ENCODE measurements at places on chromosomes 4 and X.

DNA sequence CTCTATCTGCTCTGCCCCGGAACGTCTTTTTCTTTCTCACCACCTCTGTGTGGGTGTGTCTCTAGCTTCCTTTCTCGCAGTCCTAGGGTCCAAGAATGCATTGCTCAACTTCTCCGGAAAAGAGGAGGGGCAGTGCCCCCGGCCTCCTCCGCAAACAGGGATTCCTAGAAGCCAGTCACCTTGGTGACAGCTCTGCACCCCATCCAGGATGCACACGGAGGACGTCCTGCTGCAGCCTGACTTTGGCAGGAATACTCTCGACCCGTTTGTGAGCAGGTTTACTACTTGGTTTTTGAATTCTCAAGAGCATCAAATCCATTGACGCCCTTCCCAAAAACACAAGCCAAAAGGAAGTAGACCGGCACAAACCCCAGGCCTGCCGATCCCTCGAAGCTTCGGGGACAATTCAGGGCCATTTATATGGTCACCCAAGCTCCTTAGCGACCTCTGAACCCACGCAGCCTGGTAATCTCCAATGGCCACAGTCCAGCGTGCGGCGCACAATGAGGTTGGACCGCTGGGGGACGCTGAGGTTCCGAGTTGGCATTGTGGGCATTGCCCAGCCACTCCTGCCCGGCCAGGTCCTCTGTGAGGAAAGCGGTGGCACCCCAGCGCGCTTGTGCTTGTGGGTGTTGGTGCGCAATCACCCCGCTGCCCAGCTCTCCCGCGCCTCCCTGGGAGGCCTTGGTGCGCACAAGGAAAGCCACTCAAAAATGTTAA, 9.8 kb downstream of the NKX3-2 start:
- no peak for DNase-seq

DNA sequence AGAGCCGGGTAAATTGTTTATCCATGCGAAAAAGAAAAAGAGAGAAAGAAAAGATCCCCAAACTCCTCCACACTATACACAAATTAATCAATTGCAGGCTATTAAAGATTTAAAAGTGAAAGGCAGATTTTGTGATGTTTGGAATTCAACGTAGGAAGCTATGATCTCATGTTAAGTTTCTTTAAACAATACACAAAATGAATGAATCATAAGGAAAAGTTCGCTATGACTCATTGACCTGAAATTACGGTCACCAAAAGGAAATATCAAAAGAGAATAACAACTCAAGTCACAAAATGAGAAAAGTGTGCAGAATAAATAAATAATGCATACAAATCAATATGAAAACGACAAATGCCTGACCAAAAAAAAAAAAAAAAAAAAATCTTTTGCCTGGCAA, 28.6 kb downstream of the CLNK start:
- no peak for DNase-seq

- DNase-seq = no peak
These were observed 69.1 kb downstream of the PPP2R2C start for GRCh38 chr4:6403400-6403685.

DNA sequence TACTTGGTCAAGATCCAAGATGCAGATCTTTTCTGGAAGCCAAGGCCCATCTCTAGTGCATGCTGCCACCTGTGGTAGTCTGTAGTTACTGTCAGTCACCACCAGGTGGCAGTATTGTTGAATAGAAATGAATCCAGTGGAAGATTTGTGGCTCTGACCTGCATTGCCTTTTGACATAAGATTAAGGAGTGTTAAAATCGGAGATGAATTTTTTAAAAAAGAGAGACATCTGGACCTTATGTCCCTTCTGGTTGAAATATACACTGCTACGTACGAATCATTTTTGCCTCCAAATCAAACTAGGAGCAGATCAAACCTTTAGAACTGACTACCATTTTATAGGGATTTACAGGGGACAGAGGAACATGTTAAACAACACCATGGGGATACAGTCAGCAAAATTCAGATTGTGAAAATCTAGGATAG, 46.9 kb upstream of the RHOH start:
- peak; percentile 91 for DNase-seq

DNA sequence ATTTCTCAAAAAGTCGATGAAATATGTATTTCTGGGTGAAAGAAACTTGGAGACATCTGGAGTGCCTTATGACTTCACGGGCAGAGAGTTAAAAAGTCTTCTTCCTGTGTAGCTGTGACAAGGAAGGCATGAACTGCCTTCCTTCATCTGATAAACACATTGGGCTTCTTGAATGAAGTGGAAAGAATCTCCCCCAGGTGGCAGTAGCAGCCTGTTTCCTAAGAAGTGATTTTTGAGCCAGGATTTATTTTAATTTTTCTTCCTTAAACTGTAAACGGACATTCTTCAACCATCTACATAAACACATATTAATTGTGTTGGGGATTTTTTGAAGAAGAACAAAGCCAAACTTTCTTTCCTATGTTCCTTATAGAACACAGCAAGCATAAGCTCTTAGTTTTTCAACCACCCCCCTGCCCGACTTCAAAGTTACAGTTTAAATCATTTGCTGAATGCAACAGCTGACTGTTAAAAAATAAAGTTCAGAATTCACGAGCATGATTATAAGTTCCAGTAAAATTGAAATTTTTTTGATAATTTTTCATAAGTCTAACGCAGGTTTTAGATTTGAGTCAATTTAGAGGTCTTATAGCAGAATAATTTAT, 980 bp upstream of the GIMD1 start:
- DNase-seq = peak; percentile 70

DNA sequence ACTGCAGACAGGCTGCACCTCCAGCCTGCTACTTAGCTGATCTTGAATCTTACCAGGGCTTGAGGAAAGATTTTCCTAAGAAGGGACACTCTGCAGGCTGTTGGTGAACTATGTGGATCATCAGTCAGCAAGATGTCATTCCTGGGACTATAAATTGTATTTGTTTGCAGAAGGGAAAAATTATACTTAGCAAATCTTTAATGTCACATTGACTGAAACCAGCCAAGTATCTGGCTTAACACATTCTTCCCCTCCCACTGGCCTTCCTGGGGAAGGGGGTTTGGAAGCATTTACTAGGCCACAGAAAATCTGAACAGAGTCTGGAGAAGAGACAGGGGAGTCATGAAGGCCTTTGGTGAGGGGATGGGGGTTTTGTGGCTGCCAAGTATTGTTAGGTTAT, 156.7 kb upstream of the EOLA2 start:
- no peak for DNase-seq

- no peak for DNase-seq
These were observed 457.2 kb downstream of the NLGN4X start for GRCh38 chrX:5771441-5771840.

DNA sequence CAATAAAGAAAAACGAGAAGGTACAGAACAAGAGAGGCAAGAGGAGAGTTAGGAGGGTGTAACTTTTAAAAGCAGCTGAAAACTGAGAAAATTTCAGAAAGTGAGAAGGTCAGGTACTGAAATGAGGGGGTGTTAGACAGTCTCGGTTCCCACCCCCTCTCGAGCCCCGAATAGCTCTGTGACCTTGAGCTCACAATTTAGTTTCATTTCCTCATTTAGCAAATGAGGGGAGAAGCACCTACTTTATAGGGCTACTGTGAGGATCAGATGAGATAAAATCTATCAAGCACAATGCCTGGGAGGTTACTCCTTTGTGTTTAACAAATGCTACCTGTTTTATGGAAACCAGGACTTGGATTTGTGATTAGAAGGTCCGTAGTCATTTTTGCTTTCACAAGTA, 4.9 kb downstream of the UGT8 start:
- no peak for DNase-seq

DNA sequence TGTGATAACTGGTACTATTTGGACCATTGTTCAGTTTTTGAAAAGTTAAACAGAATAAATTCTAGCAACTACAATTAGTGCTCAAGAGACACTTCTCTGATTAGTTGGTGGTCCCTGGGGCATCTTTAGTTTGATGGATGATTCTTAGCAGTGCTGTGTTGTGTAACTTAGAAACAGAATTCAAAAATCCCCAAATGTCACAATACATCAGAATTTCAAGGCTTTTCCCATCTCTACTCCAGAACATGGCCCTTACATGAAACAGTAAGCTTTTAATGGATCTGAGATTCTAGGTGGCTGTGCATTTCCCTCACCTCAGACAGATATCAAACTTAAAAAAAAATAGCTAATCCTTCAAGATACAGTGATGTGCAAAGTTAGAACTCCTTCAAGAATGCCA, 104.4 kb upstream of the CXCL13 start:
- DNase-seq = no peak

GRCh38 chr4:32689518-32689917, 1969.3 kb downstream of the PCDH7 start:
- no peak for DNase-seq

DNA sequence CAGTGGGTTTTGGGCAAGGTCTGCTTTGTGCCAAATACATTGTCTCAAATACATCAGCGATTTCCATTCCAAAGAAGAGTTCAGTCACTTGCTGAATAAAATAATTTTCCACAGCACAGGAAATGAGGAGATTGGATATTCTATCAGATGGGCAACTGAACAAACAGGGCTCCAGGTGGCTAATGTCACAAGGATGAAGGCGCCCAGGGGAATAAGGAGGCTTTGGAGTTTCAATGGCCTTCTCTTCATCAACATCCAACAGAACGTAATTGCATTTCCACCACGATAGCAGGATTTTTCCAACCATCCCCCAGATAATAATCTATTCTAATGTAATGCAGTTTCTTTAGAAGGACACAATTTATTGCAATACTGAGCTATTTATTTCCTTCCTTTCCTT, 104.7 kb upstream of the KLHL13 start:
- no peak for DNase-seq

GRCh38 chrX:35847736-35848135, 49.6 kb downstream of the MAGEB16 start:
- DNase-seq = no peak

GRCh38 chr4:41538017-41538733, at the start of gene LIMCH1:
Gene LIMCH1, plus strand, starts transcription at chr4:41538157. Its CDS starts 67,839 bp downstream, at chr4:41605996.
- DNase-seq = no peak

DNA sequence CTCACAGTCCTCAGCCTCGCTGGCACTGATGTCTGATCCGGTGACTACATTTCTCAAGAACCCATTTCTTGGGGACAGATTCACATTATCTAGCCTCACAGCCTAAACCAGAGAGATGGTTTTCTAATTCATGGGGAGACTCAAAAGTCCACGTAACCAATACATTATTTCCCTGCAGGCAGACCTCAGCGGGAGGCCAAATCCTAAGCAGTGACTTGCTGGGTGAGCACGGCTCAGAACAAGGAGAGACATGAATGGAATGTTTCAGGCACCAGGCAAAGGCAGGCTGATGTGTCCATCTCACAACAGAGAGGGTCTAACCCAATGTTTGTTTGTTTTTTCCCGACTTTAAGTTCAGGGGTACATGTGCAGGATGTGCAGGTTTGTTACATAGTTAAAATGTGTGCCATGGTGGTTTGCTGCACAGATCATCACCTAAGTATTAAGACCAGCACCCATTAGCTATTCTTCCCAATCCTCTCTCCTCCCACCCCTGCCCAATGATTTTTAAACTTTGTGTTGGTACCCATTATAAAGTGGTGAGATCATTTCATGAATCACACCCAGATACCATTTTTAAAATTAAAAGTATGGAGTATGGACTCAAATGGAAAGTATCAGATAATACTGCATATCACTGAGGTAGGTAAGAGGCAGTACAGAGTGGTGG, 53.3 kb downstream of the SCD5 start:
- no peak for DNase-seq

DNA sequence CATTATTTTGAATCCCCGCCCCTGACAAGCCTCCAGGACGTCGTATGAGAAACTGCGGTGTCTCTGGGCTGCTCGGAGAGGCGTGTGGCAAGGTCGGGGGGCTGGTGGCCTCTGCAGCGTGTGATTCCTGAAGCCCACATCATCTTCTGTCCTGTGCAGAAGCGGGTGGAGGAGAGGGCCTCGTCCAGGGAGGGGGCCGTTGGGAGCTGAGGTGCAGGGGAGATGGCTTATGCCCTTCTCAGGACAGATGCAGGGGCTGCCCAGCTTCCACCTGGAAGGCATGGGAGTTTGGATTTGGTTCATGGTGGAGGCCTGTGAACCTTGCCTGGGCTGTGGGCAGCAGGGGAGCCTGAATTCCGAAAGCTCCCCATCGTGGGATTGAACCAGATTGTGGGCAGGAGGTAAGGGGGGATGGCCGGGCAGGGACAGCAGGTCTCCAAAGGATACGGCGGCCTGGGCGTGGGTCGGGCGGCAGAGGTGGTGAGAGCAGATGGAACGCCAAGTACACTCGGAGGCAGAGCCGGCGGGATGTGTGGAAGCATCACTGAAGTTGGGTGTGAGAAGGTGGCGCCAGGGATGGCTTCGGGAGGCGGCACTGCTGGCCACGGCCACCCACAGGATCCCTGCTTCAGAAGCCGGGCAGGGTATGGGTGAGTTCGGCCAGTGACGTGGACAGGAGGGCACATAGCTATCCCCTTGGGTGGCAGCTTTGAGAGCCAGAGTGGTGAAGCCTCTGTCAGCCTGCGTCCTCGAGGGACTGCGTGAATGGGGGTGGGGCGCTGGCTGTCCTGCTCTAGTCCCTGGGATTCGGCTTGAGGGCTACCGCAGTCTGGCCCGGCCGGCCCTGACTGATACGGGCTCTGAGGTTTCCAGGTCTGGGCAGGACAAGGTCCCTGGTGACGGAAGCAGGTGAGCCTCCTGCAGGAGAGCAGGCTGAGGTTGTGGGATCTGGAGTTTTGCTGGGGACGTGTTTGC, 76.3 kb upstream of the ADRA2C start:
- no peak for DNase-seq

DNA sequence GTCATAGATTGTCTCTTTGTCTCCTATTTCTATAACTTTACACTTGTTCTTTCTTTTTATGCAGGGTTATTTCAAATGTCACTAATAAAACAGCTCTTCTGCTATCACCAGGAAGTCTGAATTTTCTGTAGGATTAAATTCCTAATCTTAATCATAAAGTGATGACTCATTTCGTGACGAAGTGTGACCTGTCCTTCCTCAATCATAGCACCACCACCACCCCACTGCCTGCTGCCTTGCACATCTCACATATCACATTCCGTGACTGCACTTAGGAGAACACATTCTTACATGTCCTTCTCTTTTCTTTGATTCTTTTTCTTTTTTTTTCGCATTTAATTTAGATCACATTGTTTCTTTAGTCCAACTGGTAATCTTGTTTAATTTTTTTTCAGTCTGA, 57.7 kb upstream of the UGT2B7 start:
- no peak for DNase-seq

DNA sequence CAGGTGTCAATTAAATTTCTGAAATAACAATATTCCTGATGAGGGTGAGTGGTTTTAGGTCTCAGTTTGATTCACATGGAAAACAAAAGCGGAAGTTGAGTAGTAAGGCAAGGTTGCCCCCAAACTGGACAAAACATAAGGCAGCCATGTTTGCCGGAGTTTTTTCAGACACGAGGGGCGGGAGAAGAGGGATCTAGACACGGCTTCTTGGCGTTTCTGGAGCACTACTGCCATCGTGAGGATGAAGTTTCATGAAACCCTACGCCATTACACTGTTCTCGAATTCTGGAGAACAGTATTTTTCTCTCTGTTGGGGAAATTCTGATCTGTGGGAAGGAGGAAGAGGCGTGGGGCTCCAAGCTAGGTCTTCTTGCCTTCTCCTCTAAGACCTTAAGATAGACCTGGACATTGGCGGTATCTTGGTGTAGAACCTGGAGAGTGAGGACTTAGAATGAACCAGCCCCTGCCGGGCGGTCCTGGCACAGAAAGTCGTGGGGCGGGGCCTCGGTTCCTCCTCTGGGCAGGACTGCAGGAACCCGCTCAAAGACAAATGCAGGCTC, 160.3 kb downstream of the OR13H1 start:
- no peak for DNase-seq

Data from hematopoietic multipotent progenitor cell treated with erythropoietin and hydrocortisone succinate and interleukin-3 and kit ligand, for 8 days (in vitro differentiated cells).